ENCODE measurements at places on chromosomes 7 and 10.

DNA sequence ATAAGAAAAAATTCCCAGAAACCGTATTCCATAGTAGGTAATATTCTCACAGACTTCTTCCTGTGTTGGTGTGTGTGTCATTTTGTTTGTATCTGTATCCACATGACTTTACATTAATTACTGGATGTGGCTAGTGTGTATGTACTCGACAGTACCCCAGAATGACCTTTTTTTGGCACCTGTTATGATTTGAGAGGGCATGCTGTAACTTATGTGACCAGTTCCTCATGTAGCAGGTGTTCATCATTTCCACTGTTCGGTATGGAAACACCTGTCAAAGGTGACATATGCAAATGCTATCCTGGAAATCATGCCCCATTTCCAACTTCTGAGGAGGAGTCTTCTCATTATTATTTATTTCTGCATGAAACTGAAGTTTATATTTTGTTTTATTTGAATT lies 89.3 kb downstream of the ZMYND11 start:
- no peak for DNase-seq

DNA sequence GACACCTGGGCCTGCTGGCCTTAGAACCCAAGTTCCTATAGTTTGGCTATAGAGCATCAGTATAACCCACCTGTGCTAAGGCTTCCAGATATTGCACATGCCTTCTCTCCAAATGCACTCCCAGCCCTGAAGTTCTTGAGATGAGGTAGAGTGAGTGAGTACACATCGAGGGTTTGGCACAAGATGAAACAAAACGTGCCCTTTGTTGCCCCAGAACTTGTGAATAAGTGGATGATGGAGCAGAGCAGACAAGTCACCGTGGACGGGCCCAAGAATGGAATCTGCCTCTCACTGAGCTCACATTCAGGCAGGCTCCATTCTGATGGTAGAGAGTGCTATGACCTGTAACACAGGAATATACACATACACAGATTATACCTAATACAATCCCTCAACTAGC lies 73.0 kb upstream of the STK17A start:
- DNase-seq: no peak

- DNase-seq: no peak
Observed at GRCh38 chr7:17466216-17466615, 167.8 kb downstream of the AHR start.

DNA sequence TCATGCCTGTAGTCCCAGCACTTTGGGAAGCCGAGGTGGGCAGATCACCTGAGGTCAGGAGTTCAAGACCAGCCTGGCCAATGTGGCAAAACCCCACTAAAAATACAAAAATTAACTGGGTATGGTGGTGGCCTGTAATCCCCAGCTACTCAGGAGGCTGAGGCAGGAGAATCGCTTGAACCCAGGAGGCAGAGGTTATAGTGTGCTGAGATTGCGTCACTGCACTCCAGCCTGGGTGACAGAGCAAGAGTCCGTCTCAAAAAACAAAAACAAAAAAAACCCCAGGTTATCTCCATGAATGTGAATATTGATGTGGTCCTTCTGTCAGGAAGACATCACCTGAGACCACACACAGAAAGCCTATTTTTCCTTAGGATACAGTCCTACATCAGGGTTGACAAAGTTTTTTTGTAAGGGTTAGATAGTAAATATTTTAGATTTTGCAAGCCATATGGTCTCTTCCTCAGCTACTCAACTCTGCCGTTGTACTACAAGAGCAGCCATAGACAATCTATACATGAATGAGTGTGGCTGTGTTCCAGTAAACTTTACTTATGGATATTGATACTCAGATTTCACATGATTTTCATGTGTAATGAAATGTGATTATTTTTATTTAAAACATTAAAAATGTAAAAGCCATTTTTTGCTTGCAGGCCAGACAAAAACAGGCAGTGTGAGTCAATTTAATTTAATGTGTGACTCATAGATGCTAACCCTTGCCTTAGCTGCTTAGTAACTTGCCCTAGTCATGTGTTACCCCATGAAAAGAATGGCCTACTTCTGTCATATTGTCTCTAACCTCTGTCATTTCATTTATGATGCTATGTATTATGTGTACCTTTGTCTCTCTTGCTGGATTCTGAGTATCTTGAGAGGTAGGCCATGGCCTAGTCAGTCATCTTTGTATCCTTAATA lies 78.1 kb downstream of the TPST1 start:
- DNase-seq: no peak

DNA sequence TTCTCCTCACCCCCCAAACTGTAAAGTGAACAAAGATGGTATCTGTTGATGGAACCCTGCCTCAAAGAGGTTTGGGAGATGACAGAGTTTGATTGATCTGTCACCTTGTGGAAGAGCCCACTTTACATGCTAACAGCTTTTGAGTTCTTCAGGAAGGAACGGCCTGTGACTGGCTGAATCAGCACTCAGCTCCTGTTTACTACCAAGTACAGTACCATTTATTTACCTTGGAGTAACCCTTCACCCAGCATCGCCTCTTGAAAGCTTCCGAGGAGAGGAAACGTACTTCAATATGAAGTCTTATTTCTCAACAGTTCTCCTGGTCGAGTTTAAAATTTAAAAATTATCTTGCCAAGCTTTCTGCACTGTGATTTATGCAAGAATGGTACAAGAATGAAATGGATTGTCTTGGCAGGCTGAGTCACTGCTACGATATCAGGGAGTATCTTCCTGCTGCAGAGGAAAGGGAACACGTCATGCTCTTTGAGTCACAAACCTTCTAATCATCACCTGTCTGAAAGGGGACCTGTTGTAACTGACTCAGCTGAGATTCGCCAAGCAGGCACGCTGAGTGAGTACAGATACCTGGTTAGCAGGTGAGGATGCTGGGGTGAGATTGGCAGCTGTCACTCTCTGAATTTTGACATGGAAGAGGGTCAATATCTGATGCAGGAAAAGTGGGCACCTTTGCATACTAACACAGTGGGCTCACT lies 30.1 kb downstream of the KLF6 start:
- DNase-seq: peak; percentile 42

GRCh38 chr7:142391191-142391992 lies 133.5 kb upstream of the PRSS58 start:
- peak; percentile 77 for DNase-seq

DNA sequence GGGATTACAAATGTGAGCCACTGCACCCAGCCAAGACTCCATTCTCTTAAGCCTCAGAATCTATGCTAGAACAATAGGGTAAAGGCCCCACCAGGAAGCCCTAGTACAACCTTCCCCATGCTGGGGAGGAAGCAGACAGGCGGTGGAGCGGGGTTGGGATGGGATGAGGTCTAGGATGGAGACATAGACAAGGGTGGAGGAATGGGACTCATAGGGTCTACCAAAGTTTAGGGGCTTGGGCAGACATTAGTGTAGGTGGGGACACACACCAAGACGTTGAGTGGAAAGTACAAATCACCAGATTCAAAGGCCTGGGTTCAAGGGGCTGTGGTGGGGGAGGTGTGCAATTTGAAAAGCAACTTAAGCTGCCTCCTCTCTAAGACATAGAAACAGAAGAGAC lies 19.3 kb downstream of the PRSS2 start:
- peak; percentile 32 for DNase-seq

- no peak for DNase-seq
Observed at GRCh38 chr7:151109094-151110048, 23.1 kb downstream of the AGAP3 start.

- DNase-seq: no peak
Observed at GRCh38 chr7:139106959-139107358, 2.6 kb downstream of the ZC3HAV1 start.

- no peak for DNase-seq
Observed at GRCh38 chr7:129569811-129570215, 41.7 kb upstream of the NRF1 start.

DNA sequence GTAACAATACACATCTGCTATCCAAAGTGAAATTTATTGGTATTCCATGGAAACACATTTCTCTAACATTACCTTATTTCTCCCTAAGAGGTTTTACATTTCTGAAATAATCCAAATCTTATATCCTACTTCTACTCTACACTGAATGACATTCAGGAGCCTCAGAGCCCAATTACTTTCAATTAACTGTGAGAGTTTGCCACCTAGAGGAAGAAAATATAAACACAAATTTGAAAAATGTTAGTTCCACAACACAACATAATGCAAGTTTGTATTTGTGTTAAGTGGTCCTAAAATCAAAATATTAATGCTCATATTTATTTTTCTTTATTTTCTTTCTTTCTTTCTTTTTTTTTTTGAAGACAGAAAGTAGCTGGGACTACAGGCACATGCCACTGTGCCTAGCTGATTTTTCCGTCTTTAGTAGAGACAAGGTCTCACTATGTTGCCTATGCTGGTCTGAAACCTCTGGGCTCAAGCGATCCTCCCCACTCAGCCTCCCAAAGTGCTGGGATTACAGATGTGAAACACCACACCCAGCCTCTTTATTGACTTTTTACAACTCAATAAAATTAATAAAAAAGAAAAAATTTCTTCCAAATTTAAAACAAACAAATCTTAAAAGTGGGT lies 46.0 kb downstream of the ATAD1 start:
- no peak for DNase-seq

DNA sequence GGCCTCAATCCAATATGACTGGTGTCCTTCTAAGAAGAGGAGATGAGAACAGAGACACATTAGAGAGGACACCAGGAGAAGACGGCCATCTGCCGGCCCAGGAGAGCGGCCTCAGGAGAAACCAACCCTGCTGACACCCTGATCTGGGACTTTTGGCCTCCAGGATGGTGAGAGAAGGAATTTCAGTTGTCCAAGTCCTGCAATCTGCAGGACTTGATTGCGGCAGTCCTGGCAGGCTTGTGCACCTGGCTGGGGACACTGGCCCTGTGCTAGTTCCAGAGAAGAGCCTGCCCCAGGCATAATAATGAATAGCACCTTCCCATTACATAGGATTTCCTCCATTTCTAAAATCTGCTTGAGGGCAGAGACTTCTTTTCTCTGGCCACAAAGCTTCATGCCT lies 409.9 kb upstream of the SHH start:
- no peak for DNase-seq

DNA sequence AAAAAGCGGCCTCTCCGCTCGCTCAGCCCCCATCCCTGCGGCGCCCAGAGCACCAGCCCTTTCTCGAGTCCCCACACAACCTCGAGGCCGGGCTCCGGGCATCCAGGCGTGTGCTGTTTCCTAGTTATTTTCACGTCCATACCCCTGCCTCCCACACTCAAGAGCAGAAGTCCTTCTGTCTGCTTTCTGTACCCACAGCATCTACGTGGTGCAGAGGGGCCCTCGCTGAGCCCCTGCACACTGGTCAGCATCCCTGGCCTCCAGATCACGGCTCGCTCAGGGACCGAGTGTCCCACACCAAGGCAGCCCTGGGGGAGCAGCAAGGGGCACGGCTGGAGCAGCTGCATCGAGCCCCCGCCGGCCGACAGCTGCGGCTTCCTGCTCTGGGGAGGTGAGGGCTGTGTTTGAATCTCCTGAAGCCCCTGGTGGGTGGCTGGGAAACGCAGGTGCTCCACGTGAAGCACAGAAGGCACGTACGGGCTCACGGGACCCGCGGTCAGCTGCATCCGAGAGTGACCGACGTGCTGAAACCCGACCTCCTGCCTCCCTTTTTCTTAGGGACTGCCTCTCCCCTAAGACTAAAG lies 333.1 kb downstream of the DNAJB6 start:
- peak; percentile 9 for DNase-seq

GRCh38 chr10:3357737-3358136 lies 185.2 kb upstream of the PITRM1 start:
- DNase-seq: no peak

DNA sequence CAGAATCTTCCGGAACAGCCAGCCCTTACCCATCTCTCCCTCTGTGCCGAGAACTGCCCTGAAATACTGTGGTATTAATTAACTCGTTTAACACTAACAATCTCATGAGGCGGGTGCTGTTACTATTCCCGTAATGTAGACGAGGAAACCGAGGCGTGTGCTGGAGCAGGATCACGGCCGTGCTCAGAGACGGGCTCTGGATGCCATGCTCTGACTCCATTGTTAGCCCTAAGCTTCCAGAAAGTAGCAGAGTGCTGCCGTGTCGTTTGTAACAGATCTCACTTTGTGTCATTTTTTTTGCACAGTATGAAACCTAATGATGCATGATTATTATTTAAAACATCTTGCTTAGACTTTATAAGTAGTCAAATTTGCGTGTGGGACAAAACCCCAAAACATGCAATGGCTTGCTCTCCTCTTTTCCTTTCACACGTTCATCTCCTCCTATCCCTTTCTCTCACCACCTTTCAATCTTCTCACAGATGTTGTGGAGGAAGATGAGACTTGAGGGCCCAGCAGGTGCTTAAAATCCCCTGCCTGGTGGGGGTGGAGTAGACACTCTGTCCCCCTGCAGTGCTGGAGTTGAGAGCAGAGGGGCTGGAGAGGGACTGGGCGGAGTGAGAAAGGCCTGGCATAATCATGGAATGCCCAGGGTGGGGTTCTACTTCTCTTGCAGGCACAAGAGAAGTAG lies 482 bp upstream of the ACTR3C start:
- no peak for DNase-seq

DNA sequence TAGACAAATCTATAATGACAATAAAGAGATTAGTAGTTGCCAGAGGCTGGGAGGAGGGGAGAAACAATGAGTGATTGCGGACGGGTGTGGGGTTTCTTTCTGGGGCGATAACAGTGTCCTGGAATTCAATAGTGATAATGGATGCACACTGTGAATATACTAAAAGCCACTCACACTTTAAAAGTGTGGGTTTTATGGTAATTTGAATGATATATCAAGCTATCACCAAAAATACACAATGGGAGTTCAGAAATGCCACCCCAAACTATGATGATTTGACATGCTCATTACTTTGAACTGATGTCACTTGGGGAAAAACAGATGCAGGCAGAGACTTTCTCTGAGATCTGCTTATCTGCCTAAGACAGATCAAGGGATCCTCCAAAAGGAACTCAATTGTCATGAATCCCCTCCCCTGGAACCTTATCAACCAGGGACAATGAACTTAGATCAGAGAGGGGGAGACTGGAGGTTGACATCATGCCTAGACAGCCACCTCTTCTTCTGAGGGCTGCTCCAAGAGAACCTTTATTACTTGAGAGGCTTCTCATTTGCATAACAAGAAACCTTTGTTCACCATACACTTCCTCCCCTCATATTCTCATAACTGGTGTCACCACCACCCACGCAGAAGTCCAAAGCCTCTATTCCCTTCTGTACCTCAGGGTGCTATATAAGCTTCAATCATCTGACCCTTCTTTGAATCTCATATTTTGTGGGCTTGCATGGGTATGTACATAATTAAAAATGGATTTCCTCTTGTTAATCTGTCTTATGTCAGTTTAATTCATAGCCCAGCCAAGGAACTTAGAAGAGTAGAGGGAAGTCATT lies 14.8 kb upstream of the ZC3HAV1 start:
- DNase-seq: peak; percentile 51

- DNase-seq: no peak
Observed at GRCh38 chr10:30254926-30255325, 94.2 kb downstream of the MTPAP start.

GRCh38 chr7:48183370-48183743 lies 12.1 kb downstream of the ABCA13 start:
- no peak for DNase-seq

- DNase-seq: peak; percentile 66
Observed at GRCh38 chr10:100728928-100729861, 16.2 kb upstream of the PAX2 start.

DNA sequence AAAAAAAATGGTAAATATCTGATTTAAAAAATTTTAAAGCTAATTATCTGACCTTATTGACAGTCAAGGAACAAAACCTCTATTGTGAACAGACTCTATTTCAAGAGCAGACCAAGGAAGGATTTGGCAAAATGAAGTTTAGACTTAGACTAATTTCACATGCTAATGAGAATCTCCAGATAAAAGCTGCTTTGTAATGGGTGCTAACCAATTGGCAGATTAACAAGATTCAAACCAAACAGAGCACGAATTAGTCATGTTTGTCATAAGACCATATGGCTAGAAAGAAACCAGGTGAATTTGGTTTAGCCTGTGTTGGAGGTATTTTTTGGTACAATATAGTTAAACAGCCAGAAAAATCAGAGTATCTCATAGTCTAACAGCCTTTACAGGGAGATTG lies 429.1 kb upstream of the NFE2L3 start:
- no peak for DNase-seq

All from activated CD4-positive, alpha-beta T cell treated with anti-CD3 and anti-CD28 coated beads for 36 hours (primary cell).